ENCODE measurements at places on chromosomes 3 and 15. TPM values are rescaled to one million over a fixed set of nuclear protein-coding genes. Genes with fewer than 3 reads are reported as not detected.
A peak's percentile ranks its signal among the peaks of the same experiment; 100 is the strongest.

- no peak overlapping the region for H3K27ac ChIP-seq
- DNase-seq, result no peak
- H3K27me3 ChIP-seq, result no peaks in the 10 kb centered on the region
- no peak overlapping the region for H3K4me3 ChIP-seq
These were observed 257.9 kb downstream of the PDCD6IP start for GRCh38 chr3:34056181-34056910.

- H3K27me3 ChIP-seq, result no peaks in the 10 kb centered on the region
- H3K36me3 ChIP-seq, result no peaks in the 10 kb centered on the region
- no peak overlapping the region for H3K27ac ChIP-seq
- DNase-seq, result no peak
- H3K4me3 ChIP-seq, result no peak overlapping the region
These were observed 15.2 kb downstream of the ITPR1 start for GRCh38 chr3:4508048-4508981.

DNA sequence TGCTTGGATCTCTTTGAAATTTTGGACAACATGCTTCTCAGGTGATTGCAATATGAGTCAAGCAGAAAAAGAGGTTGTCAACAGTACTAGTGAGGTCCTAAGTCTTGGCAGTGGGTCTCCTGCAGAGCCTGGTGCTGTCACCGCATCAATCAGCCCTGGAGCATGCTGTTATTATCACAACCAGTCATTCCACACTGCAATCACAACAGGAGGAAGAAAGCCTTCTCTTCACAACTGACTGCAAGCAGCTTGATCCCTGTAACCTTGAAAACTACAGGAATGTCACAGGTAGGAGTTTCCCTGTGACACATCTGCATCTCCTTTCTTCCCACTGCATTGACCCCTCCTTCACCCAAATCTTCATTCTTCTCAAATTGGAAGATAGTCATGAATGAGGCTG is 451.1 kb upstream of the ATP11B start:
- H3K4me3 ChIP-seq, result no peak overlapping the region
- no peaks in the 10 kb centered on the region for H3K36me3 ChIP-seq
- no peak overlapping the region for H3K27ac ChIP-seq
- no peaks in the 10 kb centered on the region for H3K4me1 ChIP-seq
- no peak for DNase-seq
- no peaks in the 10 kb centered on the region for H3K27me3 ChIP-seq

DNA sequence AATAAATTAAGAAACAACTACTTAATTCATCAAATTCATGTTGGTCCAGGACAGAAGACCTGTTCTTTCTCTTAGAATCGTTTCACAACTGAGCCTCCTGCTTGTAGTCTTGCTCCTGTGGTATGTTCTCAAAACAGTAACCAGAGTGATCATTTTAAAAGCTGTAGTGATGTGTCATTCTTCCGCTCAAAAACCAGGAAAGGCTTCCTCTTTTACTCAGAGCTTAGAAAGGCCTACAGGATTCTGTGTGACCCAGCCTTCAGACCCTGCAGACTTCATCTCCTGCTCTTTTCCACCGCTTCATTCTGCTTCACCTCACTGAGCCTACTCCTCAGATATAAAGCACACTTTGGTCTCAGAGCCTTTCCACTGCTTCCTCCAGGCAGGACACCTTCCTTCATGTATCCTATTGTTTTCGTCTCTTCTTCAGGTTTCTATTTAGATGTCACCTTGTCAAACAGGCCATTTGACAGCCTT is 22.7 kb downstream of the ST6GAL1 start:
- H3K36me3 ChIP-seq, result no peaks in the 10 kb centered on the region
- no peak for DNase-seq
- no peak overlapping the region for H3K4me3 ChIP-seq
- H3K27ac ChIP-seq, result peak overlapping the region; percentile 38
- no peaks in the 10 kb centered on the region for H3K27me3 ChIP-seq
- no peaks in the 10 kb centered on the region for H3K4me1 ChIP-seq

DNA sequence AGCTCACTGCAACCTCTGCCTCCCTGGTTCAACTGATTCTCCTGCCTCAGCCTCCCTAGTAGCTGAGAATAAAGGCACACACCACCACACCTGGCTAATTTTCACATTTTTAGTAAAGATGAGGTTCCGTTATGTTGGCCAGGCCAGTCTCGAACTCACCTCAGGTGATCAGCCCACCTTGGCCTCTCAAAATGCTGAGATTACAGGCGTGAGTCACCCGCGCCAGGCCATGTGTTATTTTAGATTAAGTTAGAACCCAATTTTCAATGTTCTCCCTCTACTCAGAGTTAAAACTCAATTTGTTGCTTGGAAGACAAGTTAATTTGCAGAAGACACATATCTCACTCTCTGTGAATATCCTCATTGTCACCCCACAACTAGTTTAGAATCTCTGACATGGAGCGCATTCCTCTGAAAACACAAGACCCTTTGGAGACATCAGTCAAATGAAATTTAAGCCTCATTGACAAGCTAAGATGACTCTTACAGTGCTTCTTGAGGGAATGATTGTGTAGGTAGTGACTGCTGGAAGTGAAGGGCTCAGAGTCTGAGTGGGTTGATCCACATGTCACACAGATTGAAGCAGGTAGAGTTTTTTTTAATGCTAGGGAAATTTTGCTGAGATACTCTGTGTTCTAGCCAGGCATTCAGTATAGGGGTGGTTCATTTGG is 60.6 kb upstream of the FRMD4B start:
- no peak for DNase-seq
- no peaks in the 10 kb centered on the region for H3K4me1 ChIP-seq
- no peak overlapping the region for H3K27ac ChIP-seq
- no peak overlapping the region for H3K4me3 ChIP-seq
- H3K27me3 ChIP-seq, result no peaks in the 10 kb centered on the region
- H3K36me3 ChIP-seq, result no peaks in the 10 kb centered on the region

DNA sequence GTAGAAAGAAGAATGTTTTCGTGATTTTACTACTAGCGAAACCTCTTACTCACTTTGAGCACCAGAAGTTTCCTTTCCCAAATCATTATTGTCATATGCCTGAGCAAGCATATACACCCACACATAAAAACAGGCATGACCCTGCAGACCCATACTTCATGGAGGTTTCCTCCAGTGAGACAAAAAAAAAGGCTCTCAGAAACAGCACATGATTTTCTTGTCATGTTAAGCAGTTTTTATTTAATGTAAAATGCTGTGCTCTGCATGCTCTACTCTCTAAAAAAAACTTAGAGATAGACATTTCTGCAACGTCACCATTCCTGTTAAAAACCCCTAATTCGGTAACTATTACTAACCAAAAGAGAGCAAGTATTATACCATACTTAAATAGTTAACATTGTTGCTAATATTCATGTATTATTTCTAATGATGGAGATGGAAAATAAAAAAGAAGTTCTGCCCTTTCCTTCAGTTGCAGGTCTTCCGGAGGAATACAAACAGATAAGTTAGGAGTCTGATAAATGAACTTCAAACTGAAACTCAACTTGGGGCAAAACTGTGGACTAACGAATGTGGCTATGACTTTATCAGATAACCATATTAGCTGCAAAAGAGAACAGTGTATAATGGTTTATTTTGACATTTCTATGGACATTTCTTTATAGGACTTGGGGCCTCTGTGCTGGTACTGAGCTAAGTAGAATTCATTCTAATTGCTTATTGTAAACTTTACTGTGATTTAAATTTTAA is 15.9 kb downstream of the CD200R1 start:
- DNase-seq, result no peak
- no peaks in the 10 kb centered on the region for H3K27me3 ChIP-seq
- no peak overlapping the region for H3K4me3 ChIP-seq

Gene GOLGA6A
- total RNA-seq, result not detected

Gene GOLGA8A
- 73.4 TPM for total RNA-seq

Data from breast epithelium (tissue), 4 donors.